ENCODE measurements at places on chromosomes 6 and 20. TPM values are rescaled to one million over a fixed set of nuclear protein-coding genes. Genes with fewer than 3 reads are reported as not detected.

Gene SLC32A1
- total RNA-seq, result not detected

Gene KCNK15
- 6.0 TPM for total RNA-seq

Gene SRMS
- not detected for total RNA-seq

Gene SNX5
- 79.8 TPM for total RNA-seq

Gene RAET1L
- total RNA-seq, result not detected

Gene KIFC1
- 2.5 TPM for total RNA-seq

Gene KCNB1
- 5.7 TPM for total RNA-seq

DNA sequence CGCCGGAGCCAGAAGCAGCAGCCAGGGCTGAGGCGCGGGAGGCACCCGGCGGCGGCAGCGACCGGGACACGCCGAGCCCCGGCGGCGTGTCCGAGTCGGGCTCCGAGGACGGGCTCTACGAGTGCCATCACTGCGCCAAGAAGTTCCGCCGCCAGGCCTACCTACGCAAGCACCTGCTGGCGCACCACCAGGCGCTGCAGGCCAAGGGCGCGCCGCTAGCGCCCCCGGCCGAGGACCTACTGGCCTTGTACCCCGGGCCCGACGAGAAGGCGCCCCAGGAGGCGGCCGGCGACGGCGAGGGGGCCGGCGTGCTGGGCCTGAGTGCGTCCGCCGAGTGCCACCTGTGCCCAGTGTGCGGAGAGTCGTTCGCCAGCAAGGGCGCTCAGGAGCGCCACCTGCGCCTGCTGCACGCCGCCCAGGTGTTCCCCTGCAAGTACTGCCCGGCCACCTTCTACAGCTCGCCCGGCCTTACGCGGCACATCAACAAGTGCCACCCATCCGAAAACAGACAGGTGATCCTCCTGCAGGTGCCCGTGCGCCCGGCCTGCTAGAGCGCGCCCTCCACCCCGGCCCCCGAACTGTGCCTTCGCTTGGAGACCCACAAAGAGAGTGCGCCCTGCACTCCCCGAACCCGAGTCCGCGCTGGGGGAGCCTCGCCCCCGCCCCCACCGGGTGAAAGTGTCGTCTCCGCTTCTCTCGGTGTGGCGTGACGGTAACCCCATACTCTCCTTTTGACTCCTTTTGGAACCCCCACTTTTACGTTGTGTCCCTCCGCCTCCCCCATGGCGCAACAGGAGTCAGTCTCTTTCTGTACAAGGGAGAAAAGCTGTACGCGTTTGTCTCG, 1.6 kb downstream of the INSM1 start:
- no peak for DNase-seq

DNA sequence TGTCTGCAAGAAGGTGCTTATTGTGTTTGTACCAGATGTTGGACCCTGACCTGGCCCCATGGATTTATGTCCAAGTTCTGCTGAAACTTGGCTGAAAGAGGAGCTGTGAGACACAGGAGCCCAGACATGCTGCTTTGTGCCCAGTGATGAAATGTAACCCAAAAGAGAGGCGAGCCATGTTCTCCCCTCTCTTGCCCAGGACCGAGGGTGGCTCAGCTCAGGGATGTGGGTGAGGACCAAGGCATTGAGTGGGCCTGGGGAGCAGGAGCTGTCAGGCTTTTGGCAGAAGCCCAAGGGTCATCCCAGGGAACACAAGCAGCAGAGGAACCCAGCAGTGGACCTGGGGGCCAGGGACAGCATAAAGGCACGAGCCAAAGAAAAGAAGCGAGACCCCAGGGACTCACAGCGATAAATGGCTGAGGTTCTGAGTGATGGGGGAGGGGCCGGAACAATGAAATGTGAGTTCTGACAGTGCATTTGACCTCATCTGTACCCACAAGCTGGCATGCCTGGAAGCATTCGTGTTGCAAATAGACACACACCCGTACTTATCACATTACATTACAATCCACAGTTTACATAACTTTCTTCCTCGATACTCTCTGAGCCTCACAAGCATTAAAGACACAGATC, 363.4 kb upstream of the JARID2 start:
- no peak for DNase-seq

GRCh38 chr20:59726281-59726595, 121.9 kb downstream of the PHACTR3 start:
- no peak for DNase-seq

DNA sequence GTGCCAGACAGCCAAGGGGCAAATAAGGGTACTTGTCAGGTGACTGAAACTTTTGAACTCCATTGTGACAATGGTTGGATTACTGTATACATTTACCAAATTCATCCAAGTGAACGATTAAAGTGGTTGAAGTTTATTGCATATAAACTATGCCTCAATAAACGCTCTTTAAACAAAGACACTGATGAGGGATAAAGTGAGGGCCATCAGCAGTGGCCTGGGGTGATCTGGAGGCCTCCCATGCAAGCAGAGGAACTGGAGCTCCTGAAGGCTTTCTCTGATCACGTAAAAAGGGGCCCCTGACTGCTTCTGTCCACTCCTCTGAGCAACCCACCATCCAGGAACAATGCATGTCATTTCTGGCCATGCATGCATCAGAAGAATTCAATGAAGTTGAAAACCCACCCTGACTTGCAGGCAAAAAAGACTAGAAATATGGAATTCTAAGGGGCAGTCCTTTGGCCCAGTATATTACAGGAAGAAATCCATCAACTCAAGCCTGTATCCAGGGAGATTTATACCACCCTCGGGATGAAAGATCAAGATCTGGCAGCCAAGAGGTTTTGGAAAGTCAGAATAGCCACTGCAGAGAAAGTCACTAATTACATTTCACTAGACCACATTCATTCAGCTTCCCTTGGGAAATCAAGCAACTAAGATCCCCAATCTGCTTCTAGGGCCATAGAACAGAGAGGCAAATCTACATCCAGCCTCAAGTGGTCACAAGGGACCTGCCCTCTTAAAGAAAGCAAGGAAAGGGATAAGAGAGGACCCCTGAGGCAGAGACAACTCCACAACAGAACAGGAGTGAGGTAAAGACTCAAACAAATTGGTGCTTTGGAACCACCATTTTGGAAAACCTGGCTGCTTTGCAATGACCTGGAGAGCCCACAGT, 31.7 kb upstream of the RAB22A start:
- no peak for DNase-seq

DNA sequence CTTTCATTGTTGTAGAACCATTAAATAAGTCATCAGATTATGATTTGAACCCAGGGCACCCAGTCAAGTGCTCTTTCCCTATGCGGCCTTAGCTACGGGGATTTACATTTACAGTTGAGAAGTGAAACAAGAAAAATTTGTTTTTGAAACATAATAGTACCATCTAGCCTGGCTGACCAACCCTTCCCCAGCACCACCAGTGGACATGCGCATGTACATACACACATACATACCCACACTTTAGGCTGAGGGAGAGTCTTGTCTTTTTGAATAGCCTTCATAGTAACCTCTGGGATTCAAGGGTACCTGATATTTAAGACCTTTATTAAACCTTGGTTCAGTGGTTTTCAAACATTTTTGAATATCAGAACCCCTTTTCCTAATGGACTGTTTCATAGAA, 33.8 kb downstream of the SCAND1 start:
- DNase-seq, result no peak

GRCh38 chr20:59146780-59147565, 16.6 kb upstream of the ZNF831 start:
- DNase-seq, result no peak

- no peak for DNase-seq
Measured at GRCh38 chr6:53627391-53628218, 38.0 kb downstream of the KLHL31 start.

DNA sequence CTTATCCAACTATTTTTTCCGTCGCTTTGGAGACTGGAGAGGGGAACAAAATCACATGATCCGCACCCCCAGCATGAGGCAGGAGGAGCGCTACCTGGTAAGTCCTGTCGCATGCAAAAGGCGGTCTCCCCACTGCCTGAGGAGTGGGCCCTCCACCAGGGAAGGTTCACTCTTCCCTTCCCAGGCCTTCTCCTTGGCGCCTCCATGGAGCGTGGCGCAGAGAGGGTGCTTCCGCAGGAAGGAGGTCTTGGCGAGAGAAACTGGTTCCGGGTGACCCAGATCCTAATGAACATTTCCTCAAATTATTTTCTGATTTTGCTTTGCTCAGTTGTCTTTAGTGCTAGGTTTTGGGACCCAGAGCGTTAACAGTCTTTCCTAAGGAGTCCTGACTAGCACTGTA, 217.6 kb downstream of the UST start:
- DNase-seq, result no peak

DNA sequence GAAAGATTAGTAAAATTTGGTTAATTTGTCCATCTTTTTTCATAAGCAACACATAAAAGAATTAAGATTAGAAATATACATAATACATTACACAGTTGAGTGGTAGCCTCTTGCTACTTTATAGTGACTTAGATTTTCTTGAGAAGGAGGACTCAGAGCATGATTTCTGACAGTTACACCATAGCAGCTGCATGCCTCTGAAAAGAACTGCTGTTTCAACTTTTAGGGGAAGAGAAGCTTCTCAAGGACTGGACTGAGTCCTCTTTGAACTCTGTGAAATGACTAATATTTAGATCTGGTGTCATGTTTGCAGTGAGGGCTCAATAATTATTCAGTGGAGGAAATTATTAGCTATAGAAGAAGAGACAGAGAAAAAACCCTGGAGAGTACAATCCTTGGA, 272.5 kb downstream of the BTBD9 start:
- no peak for DNase-seq

GRCh38 chr6:75205776-75206575, at the start of gene COL12A1:
Gene COL12A1 (minus strand): TSS chr6:75206053. CDS start chr6:75202792, 3,261 bp downstream.
- DNase-seq, result peak; percentile 96

DNA sequence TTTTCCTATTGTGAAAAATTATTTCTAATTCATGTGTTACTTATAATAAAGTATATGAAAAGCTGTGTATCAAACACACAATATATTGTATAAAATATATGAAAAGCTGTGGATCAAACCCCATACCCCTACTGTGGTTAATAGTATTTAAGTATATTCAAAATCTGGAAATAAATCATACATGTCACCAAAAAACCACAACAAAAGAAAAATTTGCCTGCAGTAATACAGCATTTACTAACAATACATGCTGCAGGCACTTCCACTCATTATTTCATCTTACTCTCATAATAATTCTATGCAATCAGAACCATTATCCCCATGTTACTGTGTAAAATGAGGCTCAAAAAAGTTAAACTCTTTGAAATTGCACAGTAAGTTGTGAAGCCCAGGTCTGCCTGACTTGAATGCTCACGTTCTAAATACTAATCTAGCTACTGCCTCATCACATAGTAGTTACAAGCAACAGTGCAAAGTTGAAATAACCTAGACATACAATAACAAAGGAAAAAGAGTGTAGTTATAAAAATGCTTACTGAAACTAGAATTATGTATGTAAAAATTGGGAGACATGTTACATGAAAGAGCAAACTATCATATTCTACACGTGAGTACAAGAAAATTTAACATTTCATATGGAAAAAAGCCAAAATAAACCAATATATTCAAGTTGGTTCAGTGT, 61.7 kb downstream of the FAM217A start:
- no peak for DNase-seq

GRCh38 chr20:17794400-17794799, 94.6 kb downstream of the BANF2 start:
- no peak for DNase-seq

DNA sequence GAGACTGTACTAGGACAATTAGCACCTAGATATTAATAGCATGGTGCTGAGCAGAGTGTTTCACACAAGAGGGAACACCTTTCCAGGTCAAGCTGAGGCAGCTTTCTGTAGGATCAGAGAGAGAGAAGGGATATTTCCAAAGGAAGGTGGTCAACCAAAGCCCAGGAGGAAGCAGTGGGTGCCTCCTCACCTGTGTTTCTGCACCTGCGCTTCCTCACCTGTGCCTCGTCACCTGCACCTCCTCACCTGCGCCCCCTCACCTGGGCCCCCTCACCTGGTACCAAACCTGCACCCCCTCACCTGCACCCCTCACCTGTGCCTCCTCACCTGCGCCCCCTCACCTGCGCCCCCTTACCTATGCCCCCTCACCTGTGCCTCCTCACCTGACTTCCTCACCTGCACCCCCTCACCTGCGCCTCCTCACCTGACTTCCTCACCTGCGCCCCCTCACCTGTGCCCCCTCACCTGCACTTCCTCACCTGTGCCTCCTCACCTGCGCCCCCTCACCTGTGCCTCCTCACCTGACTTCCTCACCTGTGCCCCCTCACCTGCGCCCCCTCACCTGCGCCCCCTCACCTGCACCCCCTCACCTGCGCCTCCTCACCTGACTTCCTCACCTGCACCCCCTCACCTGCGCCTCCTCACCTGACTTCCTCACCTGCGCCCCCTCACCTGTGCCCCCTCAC, 67.9 kb downstream of the TTLL2 start:
- DNase-seq, result no peak

GRCh38 chr6:144599615-144600014, 314.5 kb downstream of the UTRN start:
- no peak for DNase-seq

DNA sequence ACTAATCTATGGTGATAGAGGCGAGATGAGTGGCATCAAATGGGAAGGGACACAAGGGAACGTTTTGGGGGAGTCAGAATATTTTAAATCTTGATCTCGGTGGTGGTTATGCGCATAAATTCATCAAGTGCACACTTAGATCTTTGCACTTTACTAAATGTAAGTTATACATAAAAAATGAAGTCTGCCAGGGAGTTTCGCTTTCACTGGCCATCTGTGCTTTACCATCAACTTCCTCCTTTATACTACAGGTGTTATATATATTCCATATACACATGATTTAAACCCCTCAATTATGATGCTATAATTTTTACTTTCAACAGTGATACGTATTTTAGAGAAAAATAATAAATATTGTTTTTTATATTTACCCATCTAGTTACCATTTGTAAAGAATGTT, 97.6 kb upstream of the AKIRIN2 start:
- DNase-seq, result no peak

DNA sequence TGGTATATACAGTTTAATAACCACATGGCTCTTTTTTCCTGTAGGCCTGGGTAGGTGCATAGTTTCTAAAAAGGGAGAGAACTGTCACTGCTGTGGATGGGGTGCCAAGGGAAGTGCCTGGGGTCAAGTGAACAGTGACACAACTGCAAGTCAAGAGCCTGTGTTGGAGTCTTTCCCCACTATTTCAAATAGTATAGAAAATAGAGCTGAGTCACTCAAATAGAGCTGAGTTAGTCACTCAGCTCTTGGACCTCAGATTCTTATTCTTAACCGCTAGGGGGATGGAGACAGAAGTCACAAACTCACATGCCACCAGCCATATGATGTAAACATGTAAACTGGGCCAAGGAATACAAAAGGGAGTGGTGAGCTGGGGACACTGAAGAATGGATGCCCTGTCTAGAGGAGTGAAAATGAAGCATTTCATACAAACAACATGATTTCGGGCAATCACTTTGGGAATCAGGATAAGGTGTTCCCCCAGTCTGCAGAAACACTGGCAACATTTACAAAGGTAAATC, 2.1 kb downstream of the NQO2 start:
- DNase-seq, result no peak
